Stimulated activated CD8-positive, alpha-beta memory T cell treated with anti-CD3 and anti-CD28 coated beads, Interleukin-4, amount 100 ng/mL, for 4 hours (primary cell): ENCODE measurements at places on chromosomes 7 and 10.

DNA sequence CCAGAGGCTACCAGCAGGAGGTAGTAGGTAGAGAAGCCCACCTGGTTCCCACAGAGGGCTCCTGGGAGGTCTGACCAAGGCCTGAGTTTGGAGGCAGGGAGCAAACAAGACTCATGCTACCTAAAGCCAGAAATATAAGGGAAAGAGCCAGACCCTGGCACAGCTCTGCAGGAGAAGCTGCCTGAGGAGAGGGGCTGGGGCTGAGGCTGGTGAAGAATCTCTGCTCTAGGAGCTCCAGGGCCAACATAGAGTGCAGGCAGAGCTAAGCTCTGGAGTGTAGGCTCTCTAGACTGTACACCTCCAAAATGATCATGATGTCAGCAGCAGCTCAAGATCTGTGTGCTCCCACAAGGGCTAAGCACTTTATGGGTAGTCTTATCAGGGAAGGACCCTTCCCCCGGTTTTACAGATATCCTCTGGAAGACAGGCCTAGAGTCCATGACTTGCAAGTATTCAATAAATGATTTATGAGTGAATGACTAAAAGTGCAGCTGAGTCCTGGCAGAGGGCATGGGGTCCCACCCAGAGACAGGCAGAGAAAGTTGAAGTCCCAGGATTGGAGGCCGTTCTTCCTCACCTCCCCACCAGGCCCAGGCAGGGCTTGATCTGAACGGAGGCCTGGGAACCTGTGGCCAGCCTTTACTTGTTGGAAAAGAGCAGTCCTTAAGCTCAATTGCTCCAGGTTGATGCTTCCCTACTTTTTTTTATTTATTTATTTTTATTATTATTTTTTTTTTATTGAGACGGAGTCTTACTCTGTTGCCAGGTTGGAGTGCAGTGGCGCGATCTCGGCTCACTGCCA is 71.5 kb upstream of the LRRC4 start:
- no peak for DNase-seq

DNA sequence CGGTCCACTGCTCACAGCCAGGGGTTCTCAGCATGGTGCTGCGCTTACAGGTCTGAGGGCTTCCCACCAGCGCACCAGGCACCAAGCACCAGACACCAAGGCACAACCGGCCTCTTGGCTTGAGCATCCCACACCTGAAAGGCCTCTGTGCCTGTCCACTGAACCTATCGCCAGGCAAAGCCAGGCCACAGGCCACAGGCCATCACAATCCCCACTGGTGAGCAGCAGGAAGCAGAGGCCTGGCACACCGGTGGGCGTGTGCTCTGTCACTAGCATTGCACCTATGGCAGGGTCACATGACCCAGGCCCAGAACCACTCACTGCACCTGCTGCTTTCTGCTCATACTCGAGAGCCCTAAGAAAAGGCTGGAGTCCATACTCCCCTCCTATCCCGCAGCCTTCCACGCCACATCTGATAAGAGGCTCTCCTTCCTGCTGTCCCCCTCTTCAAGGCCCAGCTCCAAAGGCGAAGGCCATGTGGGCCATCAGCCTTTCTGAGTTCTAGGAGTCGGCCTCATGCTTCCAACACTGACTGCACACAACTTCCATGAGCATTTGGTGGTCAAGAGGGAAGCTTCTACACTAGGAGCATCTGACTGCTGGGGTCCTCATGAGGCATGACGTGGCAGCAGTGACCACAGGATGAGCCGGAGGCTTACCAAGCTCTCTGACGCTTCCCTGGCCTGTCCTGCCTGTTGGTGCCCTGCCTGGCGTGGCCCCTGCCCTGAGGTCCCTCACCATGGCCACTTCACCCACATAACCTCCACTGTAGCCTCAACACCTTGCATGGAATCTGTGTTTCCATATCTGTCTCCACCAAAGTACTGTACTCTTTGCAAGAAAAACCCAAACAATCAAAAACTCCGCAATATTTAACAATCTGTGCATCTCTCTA is 166.3 kb downstream of the TNS3 start:
- DNase-seq = no peak

GRCh38 chr7:6056616-6057015 is 25.4 kb downstream of the ANKRD61 start:
- no peak for DNase-seq

DNA sequence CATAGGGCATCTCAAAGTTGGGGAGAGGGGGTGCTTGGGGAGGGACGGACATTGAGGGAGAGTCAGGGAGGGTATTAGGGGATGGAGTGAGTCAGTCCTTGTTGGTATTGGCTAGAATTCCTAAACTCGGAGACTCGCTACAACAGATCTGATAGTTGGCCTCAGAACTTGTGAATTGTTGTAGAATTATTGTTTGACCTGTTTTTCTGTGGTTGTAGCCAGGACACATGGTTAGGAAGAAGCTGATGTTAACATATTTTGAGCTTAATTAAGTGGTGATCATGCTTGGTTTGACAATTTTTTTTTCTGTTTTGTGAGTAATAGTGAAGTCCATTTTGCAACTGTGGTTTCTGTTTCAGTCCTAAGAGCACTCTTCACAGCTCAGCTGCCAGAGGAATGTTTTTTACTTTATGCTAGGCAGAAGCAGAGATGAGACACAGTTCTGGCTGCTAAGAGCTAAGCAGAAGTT is 1190.3 kb upstream of the C7orf33 start:
- no peak for DNase-seq

DNA sequence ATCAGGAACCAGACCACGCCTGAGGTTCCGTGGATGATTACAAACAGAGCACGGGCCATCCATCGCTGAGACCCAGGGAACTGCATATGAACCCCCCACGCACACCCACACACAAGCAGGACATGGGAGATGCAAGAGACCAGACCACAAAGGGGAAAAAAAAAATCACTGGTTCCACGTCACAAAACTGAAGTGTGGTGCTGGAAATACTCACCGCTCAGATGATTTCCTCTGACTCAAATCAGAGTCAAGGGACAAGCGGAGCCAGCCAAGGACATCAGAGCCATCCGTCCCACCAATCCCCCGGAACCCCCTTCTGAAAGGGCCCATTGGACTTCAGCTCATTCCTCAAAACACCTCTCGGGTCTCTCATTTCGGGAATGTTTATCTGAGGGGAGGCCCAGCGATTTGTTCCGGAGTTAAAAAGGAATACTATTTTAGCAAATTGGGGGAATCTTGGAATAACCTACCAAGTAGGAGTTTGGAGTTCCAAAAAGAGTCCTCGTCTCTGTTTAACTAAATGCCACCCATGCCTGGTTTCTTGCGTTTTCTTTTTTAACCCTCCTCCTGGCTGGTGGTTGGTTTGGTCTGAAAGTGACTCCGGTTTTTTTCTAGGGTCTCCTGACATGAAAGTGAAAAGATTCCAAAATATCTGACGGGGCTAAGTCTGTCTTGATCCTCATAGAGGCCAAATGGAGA is 15.0 kb downstream of the SNX8 start:
- no peak for DNase-seq
